ENCODE measurements at places on chromosomes 3 and 15.

DNA sequence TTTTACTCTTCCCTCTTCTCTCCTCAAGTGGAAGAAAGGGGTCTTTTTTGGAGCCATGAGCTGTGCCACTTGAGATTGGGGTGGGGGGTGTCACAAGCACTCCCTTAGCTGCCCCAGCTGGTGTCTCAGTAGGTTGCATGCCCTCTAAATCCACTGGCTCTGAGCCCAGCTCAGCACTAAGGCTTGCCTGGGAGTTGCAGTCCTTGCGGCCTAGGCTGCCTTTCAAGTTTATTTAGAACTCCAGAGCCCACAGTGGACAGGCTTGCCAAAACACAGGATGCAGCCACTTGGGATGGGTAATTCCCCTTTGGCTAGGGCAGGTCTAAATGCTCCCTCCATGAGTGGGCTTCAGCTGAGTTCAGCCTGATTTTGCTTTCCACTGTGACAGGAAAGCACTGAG lies 24.7 kb downstream of the C3orf20 start:
- no peak for DNase-seq

- DNase-seq: no peak
These were observed 76.2 kb downstream of the CRYGS start for GRCh38 chr3:186467969-186468368.

DNA sequence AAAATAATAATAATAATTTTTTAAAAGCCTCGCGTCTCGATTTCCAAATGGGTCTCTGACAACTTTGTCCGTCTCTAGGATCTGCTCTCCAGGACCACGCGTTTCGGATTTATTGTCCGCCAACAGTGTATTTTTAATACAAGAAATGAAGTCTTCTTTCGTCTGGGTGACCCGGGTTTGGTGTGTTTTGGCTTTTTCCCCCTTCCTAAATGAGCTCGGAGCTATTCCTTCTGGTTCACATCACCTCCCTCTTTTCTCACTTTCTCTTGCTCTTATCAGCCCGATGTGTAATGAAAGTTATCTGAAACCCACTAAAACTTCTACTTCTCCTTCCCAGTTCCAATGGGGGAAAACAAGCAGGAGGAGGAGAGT lies 516.7 kb downstream of the MECOM start:
- DNase-seq: no peak

GRCh38 chr15:38522922-38523321 lies 41.7 kb downstream of the RASGRP1 start:
- DNase-seq: no peak

- no peak for DNase-seq
These were observed 62.9 kb upstream of the RAP2B start for GRCh38 chr3:153099131-153099530.

GRCh38 chr3:117243657-117244056 lies 534.1 kb downstream of the TUSC7 start:
- DNase-seq: no peak

DNA sequence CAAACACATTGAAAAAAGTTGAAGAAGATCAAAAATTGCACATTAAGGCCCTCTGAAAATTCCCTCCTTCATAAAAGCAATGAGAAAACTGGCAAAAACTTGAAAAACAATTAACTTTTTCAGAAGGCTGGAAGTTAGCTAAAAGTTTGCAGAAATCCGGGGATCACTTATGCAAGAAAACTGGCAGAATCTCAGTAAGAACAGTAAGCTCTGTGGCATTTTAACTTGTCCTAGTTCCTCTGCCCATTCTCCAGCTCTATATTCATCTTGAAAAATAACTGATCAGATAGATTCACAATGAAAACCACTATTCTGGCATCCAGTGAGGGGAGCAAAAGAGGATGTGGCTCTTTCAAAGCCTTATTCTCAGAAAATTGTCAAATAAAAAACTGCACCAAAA lies 566.8 kb downstream of the NTRK3 start:
- no peak for DNase-seq

- DNase-seq: no peak
These were observed 15.9 kb downstream of the HRH1 start for GRCh38 chr3:11170052-11170770.

All from activated naive CD4-positive, alpha-beta T cell treated with anti-CD3 and anti-CD28 coated beads, Interleukin-2, amount 50 U/mL, for 16 hours (primary cell).